ENCODE measurements at places on chromosomes 11 and 22.
A peak's percentile ranks its signal among the peaks of the same experiment; 100 is the strongest.

- DNase-seq = no peak
Observed at GRCh38 chr22:46159212-46159611, 8.9 kb downstream of the PPARA start.

DNA sequence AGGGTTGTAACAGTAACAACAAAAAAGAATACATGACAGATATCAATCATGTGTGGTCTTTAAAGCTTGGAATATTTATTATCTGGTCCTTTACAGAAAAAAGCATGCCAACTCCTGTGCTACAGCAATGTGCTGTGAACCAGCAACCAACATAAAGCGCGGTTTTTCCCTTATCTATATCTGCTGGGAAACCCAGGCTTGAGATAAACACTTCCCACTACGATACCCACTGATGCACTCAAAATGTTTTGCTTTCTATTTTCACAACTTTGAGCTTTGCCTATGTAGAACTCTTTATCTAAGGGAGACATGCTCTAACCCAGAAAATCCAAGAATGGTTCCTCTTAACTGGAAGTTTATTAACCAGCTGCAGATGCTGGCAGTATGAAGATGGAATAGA lies 19.0 kb downstream of the ZBED5 start:
- no peak for DNase-seq

DNA sequence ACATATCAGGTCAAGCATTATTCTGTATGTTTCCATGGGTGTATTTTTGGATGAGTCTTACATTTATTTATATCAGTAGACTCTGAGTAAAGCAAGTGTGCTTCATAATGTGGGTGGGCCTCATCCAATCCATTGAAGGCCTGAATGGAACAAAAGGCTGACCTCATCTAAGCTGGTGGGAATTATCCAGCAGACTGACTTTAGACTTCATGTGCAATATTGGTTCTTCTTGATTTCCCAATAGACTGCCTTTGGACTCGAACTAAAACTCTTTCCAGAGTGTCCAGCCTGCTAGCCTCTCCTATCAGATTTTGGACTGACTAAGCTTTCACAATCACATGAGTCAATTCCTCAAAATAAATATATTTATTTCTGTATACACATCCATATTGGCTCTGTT lies 116.2 kb downstream of the KIF18A start:
- DNase-seq = no peak

DNA sequence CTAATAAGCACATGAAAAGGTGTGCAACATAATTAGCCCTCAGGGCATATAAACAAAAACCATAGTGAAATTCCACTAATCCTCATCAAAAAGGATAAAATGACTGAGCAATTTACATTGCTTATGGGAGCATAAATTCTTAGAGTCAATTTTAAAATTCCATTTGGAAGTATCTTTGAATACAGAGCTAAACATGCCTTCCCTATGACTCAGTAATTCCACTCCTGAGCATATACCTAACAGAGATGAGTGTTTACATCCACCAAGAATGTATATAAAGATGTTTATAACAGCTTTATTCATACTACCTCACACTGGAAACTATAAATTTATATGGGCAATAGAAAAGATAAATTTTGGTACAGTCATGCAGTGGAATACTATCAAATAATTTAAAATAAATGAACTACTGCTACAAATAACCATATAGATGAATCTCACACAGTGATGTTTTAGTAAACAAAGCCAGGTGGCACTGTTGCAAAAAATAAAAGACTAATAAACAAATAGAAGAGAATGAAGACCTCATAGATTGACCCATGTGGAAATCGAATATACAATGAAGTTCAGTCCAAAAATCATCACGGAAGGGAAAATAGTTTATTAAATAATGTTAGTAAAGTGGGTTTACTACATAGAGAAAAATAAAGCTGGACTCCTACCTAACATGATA lies 8.2 kb upstream of the OR2D2 start:
- no peak for DNase-seq

GRCh38 chr11:70727899-70728620 lies 329.7 kb downstream of the CTTN start:
- peak; percentile 68 for DNase-seq
